Dorsolateral prefrontal cortex (tissue), 122 donors: ENCODE measurements at places on chromosomes 7 and 10. TPM values are rescaled to one million over a fixed set of nuclear protein-coding genes. Genes with fewer than 3 reads are reported as not detected.

KCP gene
- total RNA-seq = 0.52 TPM

GRCh38 chr10:35390161-35390840 is 54.0 kb downstream of the CCNY start:
- no peak for DNase-seq

- no peak for DNase-seq
Measured at GRCh38 chr10:49524496-49524895, 14.4 kb downstream of the ERCC6 start.

- no peak for DNase-seq
Measured at GRCh38 chr10:107900131-107900530, 735.6 kb upstream of the SORCS1 start.
